ENCODE measurements at places on chromosomes 7 and 10. TPM values are rescaled to one million over a fixed set of nuclear protein-coding genes. Genes with fewer than 3 reads are reported as not detected.
A peak's percentile ranks its signal among the peaks of the same experiment; 100 is the strongest.

Gene SFTPA1
- not detected for total RNA-seq

Gene NKX1-2
- not detected for total RNA-seq

GRCh38 chr10:113681533-113682470 is 2.1 kb downstream of the CASP7 start:
- DNase-seq, result no peak

DNA sequence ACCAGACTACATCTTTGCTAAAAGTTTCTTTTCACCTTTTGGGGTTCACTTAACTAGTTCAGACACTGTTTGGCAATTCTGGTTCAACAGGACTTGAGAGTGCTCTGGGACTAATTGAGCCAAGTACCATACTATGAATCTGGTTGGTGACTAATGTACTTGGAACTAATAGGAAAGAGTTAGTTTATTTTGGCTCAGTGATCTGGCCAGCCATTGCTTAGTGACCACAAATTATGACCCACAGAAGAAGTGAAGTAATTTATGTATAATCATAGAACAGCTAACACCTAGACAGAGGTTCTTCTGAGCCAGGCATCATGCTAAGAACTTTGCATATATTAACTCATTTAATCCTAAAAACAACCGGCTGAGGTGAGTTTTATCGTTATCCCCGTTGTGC is 126.5 kb upstream of the JCAD start:
- peak; percentile 59 for DNase-seq

GRCh38 chr7:108459922-108460551 is 3.8 kb upstream of the NRCAM start:
- no peak for DNase-seq

GRCh38 chr7:151276666-151277590 is 28.4 kb upstream of the SMARCD3 start:
- DNase-seq, result no peak

Gene AKR1D1
- not detected for total RNA-seq

Gene FGFBP3
- 1.2 TPM for total RNA-seq

DNA sequence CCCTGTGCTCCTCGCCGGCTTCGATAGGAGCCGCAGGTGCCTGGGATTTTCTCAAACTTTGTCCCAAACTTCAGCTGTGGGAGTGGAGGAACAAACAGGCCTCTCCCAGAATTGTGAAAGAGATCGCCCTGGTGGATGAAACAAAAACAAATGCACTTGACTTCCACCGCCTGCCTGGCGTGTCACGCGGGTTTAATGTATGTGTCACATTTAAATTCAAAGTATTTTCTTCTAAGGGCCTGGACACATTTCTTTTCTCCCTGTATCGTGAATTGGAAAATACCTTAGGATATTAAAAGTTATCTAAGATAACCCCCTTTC is 694 bp upstream of the WASL start:
- DNase-seq, result peak; percentile 41

DNA sequence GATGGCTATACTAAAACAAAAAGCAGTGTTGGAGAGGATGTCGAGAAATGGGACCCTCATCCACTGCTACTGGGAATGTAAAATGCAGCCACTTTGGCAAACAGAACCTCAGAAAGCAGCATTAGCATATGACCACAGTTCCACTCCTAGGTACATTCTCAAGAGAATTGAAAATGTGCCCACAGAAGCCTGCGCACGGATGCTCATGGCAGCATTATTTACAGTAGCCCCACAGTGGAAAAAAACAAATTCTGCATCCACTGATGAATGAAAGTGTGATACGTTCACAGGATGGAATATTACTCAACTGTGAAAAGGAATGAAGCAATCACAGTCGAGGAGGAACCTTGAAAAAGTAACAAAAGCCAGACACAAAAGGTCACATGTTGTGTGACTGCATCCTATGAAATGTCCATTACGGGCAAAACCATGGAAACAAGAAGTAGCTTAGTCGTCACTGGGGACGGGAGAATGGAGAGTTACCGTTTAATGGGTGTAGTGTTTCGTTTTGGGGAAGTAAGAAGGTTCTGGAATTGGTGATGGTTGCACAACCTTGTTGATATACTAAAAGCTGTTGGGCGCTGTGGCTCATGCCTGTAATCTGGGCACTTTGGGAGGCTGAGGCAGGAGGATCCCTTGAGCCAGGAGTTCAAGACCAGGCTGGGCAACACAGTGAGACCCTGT is 2.5 kb upstream of the UPK3B start:
- no peak for DNase-seq

DNA sequence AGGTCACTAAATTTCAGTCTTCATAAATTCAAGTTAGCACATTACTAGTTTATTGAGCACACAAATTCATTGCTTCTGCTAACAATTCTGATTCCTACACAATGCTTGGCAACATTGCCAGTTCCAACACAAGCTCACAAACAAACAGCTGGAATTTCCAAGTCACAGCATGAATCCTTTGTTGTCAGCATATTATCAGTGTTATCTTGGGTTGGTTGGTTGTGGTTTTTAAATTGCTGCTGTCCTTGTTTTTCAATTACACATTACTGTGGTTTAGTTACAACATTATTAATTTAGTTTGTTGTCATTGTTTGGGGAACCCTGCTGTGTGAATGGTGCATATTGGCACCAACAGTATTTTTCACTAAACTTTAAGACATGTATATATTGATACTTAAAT is 86.0 kb upstream of the ARID5B start:
- DNase-seq, result no peak

- DNase-seq, result no peak
Measured at GRCh38 chr7:153675131-153675530, 377.1 kb upstream of the DPP6 start.

DNA sequence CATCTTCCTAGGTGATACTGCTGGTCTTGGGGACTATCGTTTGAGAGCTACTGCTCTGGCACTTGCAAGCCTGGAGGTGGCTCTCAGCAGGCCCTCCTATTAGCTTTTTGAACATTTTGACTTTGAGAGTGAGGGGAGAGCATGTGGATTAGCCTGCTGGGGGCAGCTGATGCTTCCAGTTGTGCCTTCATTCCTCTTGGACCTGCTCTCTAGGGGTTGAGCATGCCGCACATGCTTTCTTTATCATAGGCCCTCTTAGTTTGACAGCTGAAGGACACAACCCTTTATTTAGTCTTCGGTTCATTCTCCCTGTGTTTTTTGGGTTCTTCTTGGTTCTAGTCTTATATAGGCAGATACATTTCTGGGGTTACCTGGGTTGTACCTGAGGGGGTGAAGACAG is 132.1 kb downstream of the GALNT17 start:
- DNase-seq, result no peak

Gene SLIT1
- 0.12 TPM for total RNA-seq

Gene PRTFDC1
- total RNA-seq, result 25.7 TPM

DNA sequence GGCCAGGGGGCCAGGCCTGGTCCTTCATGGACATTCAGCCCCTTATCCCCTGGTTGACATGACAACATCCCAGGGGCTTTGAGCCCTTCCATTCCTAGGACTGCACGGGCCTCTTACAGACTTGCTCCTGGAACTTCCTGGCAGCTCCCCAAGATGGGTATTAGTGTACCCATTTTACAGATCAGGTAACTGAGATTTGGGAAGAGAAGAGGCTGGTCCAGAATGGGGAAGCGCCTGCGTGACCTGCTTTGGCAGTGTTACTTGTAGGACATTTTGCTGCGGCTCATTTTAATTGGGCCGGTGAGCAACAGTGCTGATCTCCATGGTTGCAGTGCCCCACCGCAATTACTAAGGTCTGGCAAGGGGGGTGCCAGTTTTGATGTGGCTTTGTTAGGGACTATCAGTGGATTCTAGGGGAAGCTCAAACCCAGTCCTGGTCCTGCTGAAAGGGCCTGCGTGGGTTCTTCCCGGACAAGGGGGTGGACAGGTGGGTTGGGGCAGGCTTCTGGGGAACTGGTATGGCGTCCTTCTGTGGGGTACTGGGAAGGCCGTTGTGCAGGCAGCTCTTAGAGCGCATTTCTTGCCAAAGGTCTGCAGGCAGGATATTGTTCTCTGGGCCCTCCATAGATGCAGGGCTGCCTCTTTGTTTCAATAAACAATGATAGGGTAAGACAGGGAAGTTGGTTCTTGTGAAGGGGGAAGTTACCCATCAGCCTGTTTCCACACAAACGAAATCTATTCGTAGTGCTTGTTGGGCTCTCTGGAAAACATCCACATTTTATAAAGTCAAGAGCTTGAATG is 137.6 kb downstream of the RGS10 start:
- DNase-seq, result no peak

DNA sequence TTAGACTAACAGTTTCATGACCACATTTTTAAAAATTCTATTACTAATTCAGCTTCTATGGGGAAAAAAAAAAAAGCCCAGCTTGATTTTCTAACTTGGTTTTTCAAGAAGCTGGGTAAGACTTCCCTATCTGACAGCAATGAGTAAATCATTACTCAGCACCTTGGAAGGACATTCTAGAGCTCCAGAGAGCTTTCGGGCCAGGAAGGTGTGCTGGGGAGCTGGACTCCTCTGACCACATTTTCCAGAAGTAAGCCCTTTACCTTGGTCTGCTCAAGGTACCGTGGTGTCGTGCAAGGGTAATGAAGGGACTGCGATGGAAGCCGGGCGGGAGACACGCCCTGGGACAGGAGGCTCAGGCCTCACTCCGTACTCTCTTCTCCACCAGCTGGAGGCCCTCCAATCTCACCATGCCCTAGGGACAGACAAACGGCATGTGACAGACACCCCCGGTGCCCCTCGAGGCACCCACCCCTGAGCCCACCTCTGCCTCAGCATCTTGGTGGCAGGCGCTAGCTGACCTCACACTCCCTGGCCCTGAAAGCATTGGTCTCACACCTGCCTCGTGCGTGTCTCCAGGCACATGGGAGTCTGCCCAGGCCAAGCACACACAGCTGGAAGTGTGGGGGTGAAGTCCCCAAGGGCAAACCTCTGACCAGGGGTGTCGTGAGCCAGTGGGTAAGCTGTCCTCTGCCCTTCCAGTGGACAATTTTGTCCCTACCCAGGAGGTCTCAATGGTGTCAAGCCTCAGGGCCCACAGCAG is 152.1 kb downstream of the OAT start:
- no peak for DNase-seq

Measured in epithelial cell of proximal tubule (primary cell).